ENCODE measurements at places on chromosomes 1 and 21.

DNA sequence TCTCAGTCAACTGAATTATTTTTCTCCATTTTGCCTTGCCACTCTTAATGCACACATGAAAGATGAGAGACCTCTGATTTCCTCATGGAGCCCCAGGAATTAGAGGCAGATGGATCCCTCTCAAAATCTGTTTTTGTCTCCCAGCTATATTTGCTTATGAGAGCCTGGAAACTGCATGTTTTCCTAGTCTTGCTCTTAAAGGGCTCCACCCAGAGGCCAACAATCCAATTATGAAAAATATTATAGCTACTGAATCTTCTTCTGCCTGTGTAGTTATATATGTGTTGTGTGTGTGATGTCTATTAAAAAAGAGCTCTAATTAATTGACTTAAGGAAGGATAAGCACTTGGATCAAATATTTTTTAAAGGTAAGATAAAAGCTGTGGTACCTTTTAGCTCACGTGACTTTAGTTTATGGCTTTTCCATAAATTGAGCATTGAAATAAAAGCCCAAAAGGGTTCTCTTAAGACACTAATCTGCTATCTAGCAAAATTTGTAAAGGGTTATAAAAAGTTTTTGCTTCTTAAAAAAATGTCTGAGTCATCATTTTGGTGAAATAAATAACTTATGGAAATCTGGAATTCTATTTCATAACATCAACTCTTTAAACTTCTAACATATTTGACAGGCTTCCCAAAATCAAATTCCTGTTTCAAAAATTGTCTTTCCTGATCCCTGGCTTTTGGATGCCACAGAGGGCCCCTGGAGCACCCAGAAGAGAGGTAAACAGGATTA, 31.2 kb upstream of the TSPEAR start:
- DNase-seq, result no peak

DNA sequence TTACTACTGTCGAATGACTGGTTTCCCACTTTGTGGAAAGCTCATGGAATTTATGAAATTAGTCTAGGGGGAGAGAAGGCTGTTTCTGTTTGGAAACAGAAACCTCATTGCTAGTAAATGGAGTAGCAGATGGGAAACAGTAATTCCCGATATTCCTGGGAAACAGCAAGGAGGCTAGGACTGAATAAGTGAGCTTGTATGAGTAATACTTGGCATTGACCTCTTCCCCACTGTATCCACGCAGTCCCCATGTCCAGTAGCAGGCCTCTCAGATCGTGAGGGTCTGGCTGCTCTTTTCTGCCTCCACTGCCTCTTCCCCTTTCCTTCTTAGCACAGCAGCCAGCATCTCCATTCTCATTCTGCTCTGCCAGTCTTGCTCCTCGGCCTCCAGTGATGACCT, 75.5 kb downstream of the PRDM2 start:
- DNase-seq, result no peak

DNA sequence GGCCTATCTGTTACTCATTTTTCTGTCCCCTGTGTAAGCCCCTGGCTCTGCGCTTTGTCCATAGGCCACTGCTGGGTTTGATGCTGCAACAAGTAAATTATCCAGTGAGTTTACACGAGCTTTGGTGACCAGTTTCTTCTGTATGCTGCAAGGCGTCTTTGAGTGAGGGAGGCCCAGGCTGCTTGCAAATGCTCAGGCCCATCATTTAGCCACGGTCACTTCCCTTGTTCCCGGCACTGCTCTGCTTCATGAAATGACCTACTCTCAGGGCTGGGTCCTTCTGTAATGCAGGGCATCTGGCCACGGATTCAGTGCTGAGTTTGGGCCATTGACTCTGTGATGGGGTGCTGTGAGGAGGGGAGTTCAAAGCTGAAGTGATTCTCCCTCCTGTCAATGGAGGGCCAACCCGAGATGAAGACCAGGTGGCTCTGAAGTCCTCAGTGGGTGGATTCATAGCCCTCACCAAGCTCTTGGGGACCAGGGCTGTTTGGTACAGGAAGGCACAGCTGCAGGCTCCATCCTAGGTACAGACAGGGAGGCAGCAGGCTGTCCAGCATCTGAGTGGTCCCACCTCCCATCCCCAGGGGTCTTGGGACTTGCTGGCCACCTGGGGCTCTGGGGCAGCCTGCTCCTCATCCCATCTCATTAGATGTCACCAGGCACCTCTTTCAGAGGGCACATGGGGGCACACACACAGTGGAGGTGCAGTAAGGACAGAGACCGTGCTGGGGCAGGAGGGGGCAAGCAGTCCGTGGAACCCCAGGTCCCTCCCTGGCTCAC, 21.7 kb downstream of the LHX4 start:
- no peak for DNase-seq

- no peak for DNase-seq
These were observed 8.9 kb upstream of the NEK2 start for GRCh38 chr1:211684331-211684730.

GRCh38 chr1:201488830-201489589, 17.9 kb downstream of the CSRP1 start:
- DNase-seq, result no peak

- no peak for DNase-seq
These were observed 378.1 kb upstream of the USP24 start for GRCh38 chr1:55593298-55593697.

DNA sequence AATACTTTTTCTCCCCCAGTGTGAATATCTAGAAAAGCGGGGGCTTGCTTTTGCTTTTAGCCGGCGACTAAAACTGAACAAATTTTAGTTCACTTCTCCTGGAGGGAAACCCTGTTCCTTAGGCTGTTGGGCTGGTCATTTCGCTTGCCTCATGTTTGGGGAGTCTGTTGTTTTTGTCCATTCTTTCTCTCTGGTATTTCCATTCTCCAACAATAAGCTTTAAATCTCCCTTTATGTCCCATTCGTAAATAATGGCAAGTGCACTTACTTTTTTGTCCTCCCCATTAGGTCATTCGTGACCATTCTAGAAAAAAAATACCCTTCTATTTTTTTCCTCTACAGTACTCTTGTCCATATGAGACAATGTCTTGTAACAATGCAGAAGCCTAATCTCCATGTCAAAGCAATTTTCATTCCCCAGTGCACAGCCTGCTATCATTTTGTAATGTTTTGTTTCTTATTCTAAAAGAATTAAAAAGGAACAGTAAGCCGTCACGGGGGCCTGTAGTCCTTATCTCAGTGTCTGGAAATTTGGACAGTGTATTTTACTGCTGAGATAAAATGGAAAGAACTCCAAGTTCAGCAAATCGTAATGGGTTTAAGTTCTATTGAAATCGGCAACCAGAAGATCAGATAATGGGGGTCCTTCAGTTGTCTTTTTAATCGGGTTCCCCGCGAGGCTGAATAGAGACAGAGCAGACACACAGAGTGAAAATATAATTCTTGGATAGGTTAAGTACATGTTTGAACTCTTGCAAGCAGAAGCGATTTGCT, 21.8 kb downstream of the PROX1 start:
- DNase-seq, result no peak

DNA sequence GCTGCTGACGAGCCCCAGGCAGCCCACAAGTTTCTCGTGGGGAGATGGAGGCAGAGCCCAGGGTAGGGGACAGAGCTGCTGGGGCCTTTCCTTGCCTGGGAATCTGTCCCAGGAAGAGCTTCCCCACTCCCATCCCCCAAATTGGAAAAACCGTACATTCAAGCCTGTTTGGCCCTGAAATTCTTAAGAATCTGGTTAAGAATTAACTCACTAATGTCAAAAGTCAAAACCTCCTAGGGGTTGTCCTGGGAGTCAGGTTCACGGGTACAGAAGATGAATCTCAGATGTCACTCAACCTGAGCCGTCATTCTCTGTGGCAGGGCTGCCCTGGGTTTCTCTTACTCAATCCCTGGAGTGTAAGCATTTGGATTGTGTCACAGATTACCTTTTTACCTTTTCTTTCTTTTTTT, 8.4 kb downstream of the C1orf115 start:
- no peak for DNase-seq

DNA sequence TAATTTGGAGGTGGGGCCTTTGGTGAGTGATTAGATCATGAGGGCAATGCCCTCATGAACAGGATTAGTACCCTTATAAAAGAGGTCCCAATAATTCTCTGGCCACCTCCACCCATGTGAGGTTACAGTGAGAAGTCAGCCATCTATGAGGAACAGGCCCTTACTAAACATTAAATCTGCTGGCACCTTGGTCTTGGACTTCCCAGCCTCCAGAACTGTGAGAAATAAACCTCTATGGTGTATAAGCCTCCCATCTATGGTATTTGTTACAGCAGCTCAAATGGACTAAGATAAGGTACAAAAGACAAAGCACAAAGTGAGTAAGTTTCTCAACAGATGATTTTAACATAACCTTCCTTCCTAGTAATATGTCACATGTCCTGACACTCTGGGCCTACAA, 22.3 kb downstream of the NRIP1 start:
- DNase-seq, result no peak

- DNase-seq, result peak; percentile 42
These were observed 11.9 kb downstream of the XKR8 start for GRCh38 chr1:27971674-27972073.

- DNase-seq, result no peak
These were observed 163.4 kb downstream of the CYYR1 start for GRCh38 chr21:26409735-26410134.

GRCh38 chr1:225928186-225929175, 4.4 kb upstream of the PYCR2 start:
- no peak for DNase-seq

GRCh38 chr1:235423214-235423652, 56.0 kb downstream of the TBCE start:
- DNase-seq, result no peak

DNA sequence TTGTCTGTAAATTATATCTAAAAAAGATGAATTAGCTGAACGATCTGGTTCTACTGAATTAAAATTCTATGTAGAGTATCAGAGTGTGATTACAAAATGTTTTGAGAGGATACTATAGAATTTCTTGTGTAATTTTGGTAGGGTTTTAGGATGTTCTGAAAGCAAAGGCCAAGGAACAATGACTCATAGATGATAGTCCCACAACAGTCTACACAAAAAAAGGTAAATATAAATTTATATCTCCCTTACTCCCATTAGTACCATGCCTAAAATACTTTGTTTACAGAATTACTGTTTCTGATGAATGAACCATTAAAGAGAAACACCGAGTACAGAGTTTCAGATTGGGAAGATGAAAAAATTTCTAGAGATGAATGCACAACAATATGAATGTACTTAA, 9.5 kb downstream of the EDEM3 start:
- DNase-seq, result no peak

- DNase-seq, result no peak
These were observed 32.1 kb upstream of the CCDC190 start for GRCh38 chr1:162892906-162893611.

DNA sequence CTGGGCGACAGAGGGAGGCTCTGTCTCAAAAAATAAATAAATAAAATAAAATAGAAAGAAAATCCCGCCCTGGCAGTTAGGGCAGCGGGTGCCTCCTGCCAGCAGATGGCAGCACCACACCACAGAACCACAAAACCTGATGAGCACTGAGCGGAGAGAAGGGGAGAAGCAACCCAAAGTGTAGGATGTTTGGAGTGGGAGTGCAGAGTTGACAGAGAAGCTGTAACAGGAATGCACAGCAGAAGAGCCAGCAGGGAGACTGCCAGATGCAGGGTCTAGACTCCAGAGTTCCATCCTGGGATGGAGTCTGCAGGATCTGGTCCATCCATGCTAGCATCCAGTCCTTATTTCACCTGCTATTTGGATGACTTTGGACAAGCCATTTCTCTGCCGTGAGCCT, 29.7 kb upstream of the KIRREL1 start:
- peak; percentile 32 for DNase-seq

GRCh38 chr1:8908388-8909151, 30.1 kb upstream of the ENO1 start:
- DNase-seq, result no peak

GRCh38 chr1:38094711-38095290, 48.2 kb upstream of the POU3F1 start:
- peak; percentile 72 for DNase-seq

Measured in NCI-H2081 (cell line).